ENCODE measurements at places on chromosomes 4 and X.
A peak's percentile ranks its signal among the peaks of the same experiment; 100 is the strongest.

DNA sequence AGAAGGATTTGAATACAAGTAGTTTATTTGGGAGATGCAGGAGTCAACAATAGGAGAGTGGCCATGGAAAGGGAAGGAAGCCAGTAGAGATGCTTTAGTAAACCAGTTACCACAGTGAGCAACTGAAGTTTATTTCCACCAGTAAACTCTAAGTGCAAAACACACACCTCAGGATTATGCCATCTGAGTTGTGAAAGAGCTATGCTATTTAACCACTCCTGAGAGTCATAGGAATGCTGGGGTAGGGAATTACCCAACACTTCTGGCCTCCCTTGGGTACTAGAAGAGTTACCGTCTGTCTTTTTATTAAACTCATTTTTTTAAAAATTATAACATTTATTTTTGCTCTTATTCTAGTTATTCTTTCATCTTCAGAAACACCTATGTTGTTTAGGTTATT is 834.6 kb upstream of the AMOT start:
- no peak for DNase-seq

DNA sequence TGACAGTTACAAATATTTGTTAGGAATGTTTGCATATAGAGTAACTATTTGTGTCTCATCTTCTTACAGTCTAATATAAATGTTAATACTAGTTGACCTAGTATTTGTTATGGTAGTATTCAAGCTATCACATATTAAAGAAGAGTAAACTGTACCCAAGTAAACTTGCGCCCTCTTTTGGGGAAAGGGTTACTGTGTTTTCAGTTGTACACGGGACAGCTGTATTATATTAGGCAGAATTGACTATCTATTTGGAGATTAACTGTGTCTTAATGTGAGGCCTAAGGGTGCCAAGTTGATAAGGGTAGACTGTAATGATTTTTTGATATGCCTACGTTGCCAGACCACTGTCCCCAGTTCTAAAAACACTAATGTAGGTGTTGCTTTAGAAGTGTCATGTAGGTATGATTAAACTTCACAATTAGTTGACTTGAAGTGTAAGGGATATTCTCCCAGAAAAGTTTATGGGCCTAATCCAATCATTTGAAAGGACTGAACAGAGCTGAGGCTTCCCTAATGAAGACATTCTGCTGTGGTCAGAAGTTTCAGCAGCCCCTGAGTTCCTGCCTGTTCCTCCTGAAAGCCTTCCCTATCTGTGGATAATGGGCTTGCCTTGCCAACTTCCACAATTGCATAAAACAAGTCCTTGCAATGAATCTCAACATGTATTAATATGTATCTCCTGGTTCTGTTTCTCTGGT is 172.8 kb upstream of the CXCL13 start:
- no peak for DNase-seq

GRCh38 chrX:140918398-140919038 is 83.9 kb upstream of the SPANXB1 start:
- no peak for DNase-seq

DNA sequence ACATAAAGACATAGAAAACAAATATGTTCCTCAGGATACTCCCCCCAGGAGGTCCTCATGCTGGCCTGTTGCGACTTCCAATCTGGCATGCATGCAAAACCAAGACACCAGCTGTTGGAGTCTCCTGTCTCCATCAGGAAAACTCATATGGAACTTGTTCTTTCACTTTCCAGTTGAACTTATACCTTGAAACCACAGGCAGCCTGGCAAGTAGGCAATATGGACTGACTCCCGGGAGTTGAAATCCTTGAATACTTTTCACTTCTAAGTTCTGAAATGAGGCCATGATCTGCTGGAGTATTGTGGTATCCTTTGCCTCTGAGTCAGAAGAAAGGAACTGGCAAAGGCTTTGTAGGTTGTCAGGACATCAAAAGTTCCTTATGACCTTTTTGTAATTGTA is 444.2 kb downstream of the IDS start:
- no peak for DNase-seq

DNA sequence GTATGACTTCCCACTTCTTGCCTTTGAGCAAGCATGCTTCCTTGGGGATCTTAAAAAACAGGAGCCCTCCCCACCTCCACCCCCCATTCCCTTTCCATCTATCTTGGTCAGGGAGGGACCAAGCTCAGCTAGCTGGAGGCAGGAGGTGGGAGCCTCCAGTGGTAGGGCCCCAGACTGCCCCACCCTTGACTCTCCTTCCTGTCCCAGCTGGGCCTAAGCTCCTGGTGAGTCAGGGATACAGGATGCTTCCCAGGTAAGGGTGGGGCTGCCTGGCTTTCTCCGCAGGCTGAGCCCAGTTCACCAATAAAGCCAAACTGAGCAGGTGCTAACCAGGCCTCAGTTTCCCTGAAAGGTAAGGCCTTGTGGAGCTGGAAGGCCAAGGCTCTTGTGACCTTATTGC is 15.2 kb downstream of the EFNB1 start:
- DNase-seq: no peak

GRCh38 chr4:6595897-6596537 is 21.0 kb downstream of the MAN2B2 start:
- DNase-seq: no peak

DNA sequence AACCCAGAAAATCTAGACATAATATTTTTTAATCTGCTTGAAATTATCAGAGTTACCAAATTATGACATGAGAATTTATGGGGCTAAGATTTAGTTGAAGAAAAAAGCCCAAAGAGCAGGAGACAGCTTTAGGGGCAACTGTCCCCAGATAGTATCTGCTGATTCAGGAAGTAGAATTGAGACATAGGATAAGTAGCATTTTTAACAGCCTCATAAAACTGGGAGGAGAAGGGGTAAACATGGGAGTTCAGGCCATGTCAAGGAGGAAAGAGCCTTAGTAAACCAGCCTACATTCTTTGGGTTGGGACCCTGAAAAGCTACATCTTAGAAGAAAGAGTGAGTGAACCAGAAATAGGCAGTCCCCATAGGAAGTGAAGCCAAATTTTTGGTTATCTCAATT is 9.7 kb upstream of the RAB28 start:
- DNase-seq: no peak

DNA sequence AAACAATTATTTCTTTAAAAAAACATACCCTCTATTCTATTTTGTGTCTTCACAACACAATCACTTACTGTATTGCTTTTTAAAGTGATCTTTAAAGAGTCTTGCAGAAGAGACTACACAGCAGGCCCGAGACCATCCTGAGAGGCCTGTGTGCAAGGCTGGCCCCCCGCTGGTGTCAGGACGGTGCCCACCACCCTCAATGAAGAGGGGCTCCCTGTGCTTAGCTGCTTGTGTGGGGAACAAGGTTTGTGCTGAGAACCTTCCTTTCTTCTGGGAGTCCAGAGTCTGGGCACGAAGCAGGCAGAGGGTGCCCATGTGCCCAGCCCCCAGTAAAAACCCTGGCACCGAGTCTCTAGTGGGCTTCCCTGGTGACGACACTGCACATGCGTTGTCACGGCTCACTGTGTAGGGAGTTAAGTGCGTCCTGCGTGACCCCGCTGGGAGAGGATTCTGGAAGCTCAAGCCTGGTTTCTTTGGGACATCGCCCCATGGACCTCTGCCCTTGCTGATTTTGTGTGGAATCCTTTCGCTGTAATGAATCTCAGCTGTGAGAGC is 22.0 kb downstream of the RGS12 start:
- no peak for DNase-seq

DNA sequence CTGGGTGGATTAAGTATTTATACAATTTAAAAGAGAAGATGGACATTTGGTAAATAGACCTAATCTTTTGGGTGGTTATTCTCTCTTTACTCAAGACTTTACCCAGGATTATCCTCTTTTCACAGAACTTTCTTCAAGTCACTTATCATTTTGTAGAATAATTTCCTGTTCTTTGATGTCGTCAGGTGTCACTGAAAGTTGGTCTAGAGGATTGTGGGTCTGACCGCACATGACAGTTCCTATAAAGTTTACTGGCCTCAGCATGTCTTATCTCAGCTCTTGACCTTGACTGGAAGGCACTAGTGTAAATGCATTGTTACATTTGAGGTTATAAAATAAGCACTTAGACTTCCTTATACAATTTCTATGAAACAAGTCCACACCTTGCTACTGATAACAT is 139.9 kb upstream of the SLC4A4 start:
- no peak for DNase-seq

DNA sequence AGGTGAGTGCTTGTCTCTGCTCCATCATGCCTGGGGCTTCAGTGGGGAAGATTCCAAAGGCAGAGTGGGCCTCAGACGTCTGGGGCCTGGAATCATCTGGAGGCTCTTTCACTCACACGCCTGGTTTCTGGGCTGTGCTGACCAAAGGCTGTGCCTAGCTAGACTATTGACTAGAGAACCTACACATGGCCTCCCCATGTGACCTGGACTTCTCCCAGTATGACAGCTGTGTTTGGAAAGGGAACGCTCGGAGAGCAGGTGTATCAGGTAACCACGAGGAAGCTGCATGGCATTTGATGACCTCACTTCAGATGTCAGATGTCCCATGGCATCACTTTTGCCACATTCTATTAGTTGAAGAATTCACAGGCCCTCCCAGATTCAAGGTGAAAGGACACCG is 51.0 kb downstream of the ADGRL3 start:
- DNase-seq: no peak

DNA sequence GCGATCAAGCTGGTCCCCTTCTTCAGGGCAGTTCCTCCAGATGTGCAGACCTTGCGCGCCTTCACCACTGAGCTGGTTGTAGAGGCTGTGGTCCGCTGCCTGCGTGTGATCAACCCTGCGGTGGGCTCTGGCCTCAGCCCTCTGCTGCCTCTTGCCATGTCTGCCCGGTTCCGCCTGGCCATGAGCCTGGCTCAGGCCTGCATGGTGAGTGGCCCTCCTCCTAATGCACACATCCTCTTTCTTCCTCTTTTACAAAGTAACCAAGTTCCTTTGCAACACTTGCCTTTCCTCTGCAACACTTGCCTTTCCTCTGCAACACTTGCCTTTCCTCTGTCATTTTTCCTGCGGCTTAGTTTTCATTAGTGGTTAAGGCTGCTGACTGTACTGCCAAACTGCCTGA is 1.8 kb downstream of the CCDC22 start:
- DNase-seq: no peak

GRCh38 chr4:47494124-47494430 is 9.0 kb downstream of the ATP10D start:
- no peak for DNase-seq

- DNase-seq: no peak
Measured at GRCh38 chrX:103373581-103373980, 2.8 kb upstream of the BEX3 start.

- DNase-seq: no peak
Measured at GRCh38 chrX:138847930-138848329, 136.4 kb upstream of the FGF13 start.

- DNase-seq: no peak
Measured at GRCh38 chr4:2044119-2044485, 15.0 kb upstream of the NAT8L start.

DNA sequence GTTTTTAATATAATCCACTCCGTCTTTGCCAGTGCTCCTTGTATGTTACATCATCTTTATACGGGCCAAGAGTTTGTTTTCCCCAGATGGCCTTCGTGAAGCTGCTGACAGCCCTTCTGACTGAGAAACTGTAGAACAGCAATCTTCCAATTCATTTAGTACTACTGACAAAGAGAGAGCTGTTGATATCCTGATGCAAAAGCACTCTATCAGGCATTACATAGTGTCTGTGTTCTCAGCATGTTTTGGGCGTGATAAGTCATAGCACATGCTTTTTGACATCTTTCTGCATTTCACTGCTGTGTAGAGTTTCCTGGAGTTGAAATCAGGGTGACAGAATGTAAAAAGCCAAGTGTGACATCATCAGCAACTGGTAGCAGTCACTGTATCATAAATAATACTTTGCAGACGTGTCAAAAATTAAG is 746.3 kb upstream of the FAM241A start:
- no peak for DNase-seq

DNA sequence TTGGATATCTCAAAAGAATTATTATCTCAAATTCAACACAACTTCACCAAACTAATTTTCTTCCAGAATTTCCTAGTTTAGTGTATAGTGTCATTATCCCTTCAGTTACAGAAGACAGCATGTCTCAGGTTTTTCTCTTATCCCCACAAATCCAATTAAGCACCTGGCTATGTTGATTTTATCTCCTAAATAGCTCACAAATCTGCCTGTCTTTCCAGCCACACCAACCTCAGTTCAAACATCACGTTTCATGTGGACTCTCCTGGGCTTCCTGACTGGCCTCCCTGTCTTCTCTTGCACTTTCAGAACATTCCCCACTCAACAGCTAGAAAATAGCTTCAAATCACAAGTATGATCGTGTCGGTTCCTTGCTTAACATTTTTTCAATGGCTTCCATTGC is 14.8 kb downstream of the STK32B start:
- no peak for DNase-seq

GRCh38 chrX:11758400-11759171 is 549 bp downstream of the MSL3 start:
- peak; percentile 53 for DNase-seq

DNA sequence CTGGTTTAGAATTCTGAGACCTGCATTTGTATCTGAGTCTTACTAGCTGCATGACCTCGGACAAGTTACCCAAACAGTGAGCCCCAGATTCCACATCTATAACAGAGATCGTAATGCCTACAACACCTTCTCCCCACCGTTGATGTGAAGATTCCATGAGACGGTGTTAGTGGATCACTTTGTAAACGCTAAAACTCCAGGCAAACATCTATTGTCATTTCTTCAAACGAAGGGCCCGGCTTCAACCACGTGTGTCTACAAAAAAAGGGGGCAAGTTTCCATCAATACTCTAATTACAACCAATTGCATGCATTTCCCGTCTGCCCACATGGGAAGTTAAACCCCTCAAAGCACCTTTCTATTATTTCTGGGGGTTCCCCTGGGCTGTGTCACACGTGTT is 99.1 kb upstream of the ENPP6 start:
- DNase-seq: no peak

DNA sequence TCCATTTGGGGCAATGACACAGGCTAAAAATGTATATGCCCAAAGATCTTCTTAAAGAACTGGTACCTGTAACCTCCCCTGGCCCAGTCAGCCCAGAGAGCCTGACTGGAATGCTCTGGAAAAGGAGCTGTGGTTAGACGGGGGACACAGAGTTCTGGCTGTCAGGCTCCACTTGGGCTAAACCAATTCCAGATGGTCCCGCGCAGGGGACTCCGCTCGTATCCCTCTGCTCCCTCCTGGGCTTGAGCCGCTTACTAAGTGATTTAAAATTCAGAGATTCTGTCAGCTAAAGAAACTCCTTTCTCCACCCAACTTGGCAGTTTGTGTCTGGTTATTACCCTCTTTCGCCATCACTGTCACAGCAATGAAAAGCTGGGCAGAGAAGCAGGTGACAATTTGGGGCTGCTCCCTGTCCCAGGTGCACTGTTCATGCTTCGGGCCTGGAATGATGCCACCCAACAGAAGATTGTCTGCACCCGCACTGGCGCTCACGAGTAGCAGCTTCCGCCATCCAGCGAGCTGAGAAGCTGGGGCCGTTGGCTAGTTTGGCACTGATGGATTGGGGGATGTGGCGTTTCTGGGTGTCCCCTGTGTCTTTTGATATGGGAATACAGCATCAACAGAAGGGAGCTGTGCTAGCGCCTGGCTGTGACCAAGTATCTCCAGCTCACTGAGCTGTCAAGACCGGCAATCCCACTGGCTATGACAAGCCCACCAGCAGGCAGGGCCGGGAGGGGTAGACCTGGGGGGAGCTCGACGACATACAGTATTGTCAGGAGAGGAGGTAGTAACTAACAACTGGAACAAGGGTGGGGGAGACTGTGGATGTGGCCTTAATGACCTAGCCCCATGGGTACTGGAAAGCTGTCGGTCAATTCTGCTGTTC is 6.7 kb upstream of the IRAK1 start:
- no peak for DNase-seq

GRCh38 chr4:186149872-186150271 is 41.5 kb upstream of the CYP4V2 start:
- DNase-seq: no peak

GRCh38 chrX:39996536-39996935 is 101.2 kb downstream of the BCOR start:
- DNase-seq: no peak
